ENCODE measurements at places on chromosomes 11 and 22.

DNA sequence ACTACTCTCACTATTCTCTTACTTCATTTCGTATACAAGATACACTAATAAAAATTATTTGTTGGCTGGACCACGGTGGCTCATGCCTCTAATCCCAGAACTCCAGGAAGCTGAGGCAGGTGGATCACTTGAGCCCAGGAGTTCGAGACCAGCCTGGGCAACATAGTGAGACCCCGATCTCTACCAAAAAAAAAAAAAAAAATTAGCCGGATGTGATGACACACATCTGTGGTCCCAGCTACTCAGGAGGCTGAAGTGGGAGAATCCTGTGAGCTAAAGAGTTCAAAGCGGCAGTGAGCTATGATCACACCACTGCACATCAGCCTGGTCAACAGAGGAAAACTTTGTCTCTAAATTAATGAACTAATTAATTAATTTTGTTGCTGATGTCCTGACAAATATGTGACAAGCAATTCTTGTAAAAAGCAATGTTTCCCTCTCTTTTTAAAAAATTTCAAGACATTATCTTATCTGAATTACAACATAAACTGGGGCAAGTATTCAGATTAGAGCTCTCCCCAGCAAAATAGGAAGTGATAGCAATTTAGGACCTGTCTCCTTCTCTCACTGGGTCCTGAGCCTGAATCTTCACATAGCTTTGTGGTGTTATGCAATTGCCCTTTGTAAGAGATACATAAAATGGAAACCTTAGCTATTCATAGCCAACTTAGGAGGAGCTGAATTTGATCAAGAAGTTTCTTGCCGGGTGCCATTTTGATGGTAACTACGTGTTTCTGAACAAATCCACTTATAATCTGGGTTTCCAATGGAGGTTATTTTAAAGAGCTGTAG, 17.6 kb upstream of the TMA7B start:
- DNase-seq: no peak

- no peak for DNase-seq
Measured at GRCh38 chr11:61921446-61921845, 4.1 kb upstream of the RAB3IL1 start.

DNA sequence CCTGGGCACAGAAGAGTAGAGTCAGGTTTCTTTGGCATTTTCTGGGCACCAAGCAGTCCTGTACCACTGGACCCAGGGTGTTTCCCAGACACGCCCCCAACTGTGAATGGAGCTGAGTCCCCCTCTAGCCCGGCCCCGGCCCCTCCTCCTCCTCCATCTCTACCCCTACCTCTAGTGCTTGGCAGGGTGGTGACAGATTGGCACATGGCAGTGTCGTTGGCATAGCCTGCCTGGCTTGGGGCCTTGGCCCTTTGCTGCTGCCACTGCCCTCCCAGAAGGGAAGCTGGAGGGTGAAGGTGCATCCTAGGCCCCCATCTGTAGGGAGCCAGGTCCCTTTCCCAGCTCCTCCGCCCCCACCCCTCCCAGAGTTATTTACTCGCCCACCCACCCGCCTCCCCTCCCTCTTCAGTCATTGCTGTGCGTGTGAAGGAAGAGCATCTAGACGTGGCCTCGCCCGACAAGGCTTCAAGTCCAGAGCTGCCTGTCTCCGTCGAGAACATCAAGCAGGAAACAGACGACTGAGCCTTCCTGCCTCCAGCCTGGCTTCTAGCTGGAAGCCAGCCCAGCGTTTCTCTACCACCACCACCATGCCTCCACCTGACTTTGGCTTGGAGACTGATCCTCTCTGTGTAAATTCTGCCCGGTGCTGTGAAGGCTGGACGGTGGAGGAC, 10.9 kb downstream of the CHADL start:
- DNase-seq: no peak

DNA sequence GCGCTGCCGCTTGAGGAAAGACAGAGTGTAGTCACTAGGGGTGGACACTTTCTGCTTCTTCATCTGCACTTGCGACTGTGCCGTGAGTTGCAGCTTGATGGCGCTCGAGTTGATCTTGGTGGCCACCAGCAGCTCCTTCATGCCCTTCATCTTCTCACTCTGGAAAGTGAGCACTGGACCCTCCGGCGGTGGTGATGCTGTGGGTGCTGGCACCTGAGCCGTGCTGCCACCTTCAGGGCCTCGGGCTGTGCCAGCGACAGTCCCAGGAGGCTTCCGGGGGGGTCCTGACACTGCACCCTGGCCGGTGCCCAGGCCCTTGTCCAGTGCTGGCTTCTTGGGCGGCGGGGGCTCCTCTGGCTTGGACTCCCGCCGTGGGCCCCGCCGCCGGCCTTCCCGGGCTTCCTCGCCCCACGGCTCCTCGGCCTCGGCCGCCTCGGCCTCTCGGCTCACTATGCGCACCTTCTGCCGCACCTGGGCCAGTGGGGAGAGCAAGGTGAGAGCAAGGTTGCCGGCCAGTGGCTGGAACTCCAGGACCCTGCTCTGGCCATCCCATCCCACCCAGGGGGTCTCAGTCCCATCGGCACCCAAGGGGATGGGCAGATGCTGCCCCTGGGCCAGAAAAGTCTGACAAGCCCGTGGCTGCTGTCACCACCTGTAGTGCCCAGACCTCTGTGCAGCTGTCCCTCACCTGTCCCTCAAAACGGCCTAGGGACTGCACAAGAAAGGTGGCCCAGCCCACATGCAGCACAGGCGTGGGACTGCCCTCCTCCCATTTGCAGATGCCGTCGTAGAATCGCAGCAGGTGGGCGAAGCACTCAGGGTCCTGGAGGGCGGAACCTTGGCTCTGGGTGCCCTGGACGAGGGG, 1.6 kb upstream of the MAP4K2 start:
- DNase-seq: no peak

DNA sequence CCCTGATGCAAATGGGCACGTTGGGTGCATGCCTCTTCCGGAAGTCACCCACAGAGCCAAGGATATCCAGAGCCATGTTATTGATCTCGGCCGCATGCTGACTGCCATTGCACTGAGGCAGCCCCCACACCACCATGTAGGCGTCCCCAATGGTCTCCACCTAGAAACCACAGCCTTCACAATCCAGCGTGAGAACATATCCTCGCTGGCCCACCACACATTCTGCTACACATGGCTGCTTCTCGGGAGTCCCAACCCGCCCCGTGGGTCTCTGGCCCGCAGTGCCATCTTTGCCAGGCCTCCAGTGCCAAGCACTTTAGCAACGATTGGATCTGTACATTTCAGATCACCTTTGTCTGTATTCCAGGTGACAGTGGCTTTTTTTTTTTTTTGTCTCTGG, 26.2 kb upstream of the LRRC32 start:
- no peak for DNase-seq

- no peak for DNase-seq
Measured at GRCh38 chr22:33829546-33830280, 90.6 kb downstream of the LARGE1 start.

DNA sequence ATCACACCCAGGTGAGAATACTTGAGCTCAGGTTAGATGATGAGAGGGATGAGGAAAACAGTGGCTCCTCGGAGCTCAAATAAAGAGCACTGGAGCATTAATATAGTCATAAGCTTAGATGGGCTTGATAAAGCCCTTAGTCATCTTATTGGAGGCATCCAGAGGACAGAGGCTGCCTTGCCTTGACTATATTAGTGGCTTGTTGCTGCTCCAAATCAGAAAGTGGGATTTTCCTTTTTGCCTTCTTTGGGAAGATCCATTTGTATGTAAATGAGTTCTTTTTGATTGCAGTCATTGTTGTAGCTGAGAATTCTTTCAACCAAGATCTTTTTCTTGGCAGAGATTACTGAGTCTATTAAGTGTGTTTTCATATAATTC, 18.9 kb downstream of the ADM start:
- no peak for DNase-seq

DNA sequence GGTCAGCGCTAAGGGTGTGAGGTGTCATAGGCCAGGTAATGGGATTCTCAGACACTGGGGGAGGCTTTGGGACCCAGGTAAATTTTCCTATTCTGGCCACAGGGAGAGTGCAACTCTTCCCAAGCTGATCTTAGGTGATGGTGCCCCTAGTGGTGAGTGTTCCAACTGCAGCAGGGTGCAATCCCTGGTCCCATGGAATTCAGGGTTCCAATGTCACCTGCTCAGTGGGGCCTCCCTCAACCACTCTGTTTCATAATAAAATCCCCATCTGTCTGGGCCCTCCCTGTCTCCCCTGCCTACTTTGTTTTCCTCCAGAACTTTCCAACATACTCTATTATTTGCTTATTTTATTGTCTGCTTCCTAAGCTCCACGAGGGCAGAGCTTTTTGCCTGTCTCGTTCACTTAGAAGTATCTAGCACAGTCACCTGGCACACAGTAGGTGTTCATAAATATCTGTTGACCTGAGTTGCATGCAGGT, 2.9 kb upstream of the SGSM1 start:
- peak; percentile 55 for DNase-seq

- DNase-seq: no peak
Measured at GRCh38 chr11:62747475-62748160, 6.3 kb downstream of the ZBTB3 start.

DNA sequence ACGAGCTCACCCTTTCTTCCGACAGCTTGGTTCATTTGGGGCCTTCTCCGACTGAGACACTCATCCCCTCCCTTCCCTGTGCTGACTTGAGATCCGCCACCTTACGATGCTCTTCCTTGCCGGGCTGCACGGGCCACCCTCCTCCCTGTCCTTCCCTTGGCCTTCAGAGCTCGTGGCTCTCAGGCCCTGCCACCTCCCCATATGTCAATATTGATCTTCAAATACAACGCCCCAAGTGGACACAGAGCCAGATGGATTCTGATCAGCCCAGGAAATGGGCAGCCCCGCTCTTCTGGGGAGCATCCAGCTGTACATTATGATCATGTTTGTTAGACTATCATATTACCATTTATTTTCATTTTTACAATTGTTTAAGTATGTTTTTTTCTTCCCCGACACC, 812.8 kb downstream of the TBC1D22A start:
- DNase-seq: no peak

DNA sequence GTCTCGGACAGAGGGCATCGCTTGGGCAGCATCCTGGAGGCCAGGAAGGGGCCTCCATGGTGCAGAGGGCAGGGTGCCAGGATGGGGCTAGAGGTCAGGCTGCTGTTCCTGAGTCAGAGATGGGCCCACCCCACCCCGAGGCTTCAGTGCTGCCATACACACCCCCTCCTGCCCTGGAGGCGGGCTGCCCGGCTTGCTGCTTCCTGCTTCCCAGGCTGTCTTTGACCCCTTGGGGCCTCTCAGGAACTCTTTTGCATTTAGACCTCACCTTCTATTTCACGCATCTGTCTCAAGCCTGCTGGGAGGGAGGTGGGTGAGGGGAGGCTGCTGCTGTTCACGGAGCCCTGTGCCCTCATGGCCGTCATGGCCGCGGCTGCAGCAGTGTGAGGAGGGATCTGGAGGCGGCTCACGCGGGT, 6.6 kb upstream of the GRAMD4 start:
- no peak for DNase-seq

DNA sequence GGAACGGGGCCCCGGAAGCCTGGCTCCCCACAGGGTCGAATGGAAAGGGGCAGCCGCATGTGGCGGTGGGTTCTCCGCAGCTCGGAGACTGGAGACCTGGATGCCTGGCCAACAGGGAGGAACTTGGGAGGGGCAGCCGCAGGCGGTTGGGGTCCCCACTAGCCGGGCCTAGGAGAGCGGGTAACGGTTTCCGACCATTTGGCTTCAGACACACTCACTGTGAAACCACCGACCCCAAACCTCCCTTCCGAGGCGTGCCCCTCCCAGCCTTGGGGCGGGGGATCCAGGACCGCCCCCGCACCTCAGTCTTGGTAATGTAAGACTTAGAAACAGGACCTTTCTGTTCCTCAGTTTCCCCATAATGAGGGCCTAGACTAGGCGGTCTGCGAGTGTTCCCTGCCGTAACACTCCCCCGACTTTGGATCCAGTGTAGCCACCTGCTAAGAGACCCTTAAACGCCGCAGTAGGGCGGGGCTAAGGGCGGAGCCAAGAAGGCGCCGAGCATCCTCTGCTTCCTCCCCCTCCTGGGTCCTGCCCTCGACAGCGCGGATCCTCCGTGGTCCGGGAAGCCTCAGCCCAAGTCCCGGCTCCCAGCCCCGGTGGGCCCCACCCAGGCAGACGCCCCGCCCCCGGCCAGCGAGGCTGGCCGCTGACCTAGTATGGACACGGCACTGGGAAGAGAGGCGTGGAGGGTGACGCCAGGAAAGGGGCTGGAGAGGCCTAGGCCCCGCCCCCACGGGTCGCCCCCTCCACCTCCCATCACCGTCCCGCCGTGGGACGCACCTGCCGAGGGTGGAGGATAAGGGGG, 1.8 kb upstream of the RASGRP2 start:
- peak; percentile 94 for DNase-seq

DNA sequence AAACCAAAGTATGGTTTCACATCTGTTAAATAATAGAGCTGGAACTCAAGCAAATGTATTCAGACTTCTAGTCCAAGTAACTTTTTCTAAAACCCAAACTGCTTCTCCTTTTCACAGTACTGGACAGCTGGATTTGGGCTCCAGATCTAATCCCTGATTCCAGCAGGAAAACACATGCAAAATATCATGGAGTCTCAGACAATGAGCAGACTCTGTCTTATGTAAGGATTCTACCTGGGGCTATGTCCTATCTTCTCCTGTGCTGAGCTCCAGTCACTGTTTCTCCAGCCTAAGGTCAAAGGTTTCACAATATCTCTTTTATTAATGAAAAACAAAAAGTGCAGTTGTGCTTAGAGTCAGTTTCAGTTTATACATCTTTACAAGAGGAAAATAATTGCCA, 83.2 kb upstream of the EED start:
- no peak for DNase-seq

- peak; percentile 66 for DNase-seq
Measured at GRCh38 chr11:119684361-119685110, 44.5 kb downstream of the NECTIN1 start.

DNA sequence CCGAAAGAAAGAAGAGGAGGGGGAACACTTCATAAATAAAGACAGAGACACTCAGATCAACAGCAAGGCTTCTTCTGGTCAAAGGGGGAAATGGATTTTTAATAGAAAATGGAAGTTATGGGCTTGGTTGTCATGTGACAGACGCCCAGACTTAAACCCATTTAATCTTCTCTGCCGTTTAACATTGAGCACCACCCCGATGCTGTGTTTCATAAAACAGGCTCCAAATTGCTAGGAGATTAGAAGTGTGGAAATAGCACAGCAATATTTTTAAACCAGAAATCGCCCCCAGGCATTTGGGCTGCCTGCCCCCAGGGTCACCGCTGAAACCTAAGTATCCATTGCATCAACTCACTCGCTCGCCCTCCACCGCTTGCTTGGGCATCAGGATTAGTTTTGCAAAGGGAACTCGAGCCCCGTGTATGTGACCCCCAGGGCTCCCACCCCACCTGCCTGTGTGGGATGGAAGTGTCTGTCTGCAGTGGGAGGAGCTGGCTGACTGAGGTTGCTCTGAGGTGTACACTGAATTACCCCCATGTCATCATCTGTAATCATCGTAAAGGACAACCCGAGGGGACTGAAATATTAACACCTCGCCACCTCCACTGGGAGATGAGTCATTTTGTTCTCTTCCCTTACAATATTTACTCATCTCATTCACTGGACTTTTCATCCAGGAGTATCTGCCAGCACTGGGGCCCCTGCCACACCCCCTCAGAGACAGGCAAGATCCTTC, 10.7 kb downstream of the DSCAML1 start:
- DNase-seq: no peak

Data from activated CD8-positive, alpha-beta memory T cell treated with anti-CD3 and anti-CD28 coated beads, Interleukin-2, amount 10 ng/mL, durations not matched to agents 7 days and 5 days (primary cell).